ENCODE measurements at places on chromosomes 16 and 17.
A peak's percentile ranks its signal among the peaks of the same experiment; 100 is the strongest.

DNA sequence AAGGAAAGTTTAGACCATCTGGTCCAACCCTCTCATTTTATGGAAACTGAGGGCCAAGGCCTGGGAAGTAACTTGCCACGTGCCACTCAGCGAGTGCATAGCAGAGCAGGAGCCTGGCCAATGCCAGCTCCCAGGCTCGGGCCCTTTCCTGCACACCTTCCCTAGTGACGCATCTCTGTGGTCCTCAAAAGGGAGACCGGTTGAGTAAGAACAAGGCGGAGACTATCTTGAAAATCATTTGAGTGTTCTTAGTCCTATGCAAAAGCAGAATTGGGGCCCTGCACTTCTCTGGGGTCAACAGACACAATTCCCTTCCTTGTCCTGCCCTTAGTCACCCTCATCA is 2.8 kb downstream of the CCL4 start:
- no peak for DNase-seq

DNA sequence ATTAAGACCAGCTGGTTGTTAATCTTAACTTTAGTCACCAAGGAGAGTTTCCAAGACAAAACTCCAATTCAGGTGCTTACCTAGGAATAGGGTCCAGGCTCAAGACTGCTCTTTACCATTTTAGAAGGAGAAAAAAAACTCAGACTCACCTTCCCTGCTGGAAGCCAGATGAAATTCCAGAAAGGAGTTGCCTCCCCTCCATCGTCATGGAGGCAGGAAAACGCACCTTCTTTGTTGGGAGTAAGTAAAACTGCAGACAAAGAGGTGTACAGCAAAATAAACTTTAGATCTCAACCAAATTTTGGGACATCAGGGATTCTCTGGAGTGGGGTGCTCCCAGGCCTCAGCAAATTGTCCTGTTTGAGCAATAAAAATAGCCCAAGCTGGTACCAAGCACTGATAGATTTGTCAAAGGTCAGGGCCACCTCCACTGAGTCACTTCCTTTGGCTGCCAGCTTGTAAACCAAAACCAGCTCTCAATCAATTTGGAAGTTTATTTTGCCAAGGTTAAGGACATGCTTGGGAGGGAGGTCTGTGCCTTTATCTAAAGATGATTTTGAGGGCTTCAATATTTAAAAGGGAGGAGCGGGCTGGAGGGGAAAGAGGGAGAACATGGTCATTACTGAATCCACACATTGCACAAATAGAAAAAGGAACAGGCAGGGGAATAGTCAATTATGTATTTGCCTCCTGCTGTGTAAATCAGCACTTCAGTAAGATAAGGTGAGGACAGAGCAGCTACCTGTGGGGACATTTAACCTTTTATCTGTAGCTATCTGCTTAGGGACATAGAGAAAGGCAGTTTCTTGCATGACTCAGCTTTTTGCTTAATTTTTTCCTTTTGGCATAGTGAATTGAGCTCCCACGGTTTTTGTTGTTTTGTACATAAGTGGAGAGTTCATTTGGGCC is 1.5 kb upstream of the ALDH3A2 start:
- no peak for DNase-seq

DNA sequence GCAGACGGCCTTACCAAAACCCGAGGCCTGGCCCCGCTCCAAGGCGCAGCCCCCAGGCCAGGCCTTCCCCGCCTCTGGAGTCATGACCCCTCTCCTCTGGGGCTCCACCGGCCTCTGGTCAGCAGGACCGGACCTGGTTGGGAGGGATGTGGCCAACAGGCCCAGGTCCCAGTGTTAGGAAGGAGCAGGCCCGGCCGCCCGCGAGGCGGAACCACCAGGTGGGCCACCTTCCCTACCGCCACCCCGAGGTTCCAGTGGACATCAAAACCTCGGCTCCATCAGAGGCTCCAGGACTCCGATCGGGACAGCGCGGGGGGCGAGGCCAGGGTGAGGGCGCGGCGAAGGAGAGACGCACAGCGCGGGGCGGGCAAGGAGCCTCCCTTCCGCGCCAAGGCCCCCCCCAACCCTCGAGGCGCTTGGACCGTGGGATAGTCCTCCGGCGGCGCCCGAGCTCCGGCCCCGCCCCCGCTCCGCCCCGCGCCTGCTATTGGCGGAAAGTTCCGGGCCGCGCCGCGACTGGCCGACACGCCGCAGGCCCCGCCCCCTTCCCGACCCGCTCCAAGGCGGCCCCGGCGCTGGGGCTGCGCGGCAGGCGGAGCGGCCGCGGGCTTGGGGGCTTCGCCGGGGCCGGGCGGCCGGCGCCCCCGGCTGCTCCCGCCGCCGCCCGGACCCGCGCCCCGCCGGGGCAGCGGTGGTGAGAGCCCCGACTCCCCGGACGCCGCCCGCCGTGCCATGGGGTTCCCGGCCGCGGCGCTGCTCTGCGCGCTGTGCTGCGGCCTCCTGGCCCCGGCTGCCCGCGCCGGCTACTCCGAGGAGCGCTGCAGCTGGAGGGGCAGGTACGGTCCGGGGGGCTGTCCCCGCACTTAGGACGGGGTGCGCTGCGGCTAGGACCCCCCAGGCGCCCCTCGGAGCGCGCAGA is at the start of gene METRN:
Gene METRN (plus strand): TSS at position 561 of the 919 bp plus-strand sequence. CDS start 172 bp downstream, at position 733.
- peak; percentile 83 for DNase-seq

- peak; percentile 20 for DNase-seq
These were observed 17.3 kb upstream of the HEXD start for GRCh38 chr17:82400830-82401229.

DNA sequence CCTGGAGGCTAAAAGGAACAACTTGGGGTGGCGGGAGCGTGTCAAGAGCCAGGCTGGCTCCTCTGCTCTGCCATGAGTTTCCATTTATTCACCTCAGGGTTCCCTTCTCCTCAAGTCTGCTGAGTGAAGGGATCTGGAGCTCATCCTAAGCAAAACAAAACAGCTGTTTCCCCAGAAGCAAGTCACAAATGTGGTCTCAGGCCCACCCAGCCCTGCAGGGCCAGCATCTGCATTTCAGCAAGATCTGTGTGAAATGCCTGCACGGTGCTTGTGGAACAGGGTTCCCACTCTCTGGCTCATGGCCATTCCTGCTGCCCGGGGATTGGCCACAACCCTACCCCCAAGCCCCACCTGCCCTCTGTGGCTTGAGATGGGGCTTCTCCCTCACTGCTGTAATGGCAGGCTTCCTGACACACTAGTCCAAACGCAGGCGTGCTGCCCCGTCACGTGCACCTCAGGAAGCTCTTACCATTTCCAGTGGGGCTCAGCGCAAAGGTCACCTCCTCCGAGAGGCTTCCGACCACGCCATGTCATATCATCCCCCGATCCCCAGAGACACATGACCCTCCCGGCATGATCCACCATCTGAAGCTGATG is 2.3 kb downstream of the SLC38A8 start:
- DNase-seq = no peak

GRCh38 chr17:77097631-77098180 is 43.1 kb upstream of the SEC14L1 start:
- no peak for DNase-seq

GRCh38 chr16:82147546-82147945 is 22.5 kb downstream of the MPHOSPH6 start:
- DNase-seq = no peak

DNA sequence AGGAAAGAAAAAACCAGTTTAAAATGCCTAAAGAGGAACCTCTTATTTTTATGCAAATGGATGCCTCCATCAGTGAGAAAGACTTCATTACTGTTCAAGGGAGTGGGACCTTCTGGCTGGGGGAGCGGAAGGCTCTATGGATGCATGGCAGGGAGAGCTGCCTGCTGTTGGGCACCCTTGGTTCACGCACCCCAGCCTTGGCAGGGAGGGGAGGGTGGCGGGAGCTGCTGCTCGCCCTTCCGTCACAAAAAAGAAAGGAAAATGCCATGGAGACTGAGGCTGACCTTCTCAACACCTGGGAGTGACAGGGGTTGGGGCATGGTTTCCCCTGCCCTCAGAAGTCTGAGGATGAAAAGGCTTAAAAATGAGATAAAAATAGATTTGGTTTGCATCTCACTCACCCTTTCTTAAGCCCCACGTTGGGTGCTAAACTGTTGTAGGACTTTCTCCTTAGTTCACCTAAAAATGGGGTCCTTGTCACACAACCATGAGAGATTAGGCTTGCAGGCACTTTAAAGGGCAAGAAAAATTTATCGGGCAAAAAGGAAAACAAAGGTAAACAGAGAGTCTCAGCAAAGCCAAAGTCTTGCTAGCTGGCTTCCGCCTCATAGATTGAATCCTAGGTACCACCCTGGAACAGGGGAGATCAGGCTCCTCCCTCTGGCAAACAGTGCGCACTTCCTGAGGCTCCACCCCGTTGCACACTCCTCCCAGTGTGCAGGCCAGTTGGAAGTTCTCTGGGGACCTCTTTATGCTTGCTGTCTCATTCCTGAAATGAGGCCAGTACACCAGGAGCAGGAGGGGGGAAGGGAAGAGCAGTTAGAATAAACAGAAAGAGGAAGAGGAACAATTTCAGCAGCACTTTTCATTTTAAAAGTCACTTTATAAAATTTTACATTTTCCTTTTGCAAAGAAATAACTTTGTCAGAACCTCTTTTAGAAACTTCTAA is 31.6 kb downstream of the PHKB start:
- no peak for DNase-seq

DNA sequence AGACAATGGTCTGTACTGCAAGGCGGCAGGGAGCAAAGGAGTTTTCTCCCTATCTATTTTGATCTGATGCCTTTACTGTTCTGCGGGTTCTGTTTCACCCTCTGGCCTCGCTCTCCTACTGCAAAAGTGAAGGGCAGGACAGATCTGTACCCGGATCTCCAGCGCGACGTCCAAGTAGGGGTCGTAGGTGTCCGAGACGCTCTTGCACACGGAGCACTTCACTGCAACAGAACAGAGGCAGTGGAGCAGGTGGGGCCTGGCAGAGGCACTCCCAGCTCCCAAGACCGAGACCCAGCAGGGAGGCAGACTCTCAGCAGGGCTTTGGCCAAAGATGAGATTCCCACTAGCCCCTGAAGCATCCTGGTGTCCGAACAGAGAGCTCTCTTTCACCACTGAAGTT is 19.8 kb downstream of the USP36 start:
- DNase-seq = no peak

- DNase-seq = no peak
These were observed 69.2 kb downstream of the SDR42E1 start for GRCh38 chr16:81942007-81942601.

DNA sequence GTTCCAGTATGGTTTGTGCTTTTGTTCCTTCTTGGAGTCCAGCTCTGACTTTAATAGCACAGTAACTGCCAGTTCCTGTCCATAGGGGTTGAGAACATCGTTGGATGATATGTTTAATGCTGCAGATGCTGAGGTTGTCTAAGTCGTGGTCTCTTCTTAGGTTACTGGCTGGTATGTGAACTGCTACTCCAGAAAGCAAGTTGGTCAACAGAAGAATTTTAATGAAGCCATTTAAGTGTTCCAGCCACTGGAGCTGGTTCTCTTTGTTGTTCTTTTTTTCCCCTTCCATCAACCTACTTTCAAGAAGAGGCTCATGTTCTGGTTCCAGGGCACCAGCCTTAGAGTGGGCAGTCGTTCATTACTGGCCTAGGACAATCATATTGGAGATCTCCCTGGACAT is 140.3 kb upstream of the TBX2 start:
- no peak for DNase-seq

DNA sequence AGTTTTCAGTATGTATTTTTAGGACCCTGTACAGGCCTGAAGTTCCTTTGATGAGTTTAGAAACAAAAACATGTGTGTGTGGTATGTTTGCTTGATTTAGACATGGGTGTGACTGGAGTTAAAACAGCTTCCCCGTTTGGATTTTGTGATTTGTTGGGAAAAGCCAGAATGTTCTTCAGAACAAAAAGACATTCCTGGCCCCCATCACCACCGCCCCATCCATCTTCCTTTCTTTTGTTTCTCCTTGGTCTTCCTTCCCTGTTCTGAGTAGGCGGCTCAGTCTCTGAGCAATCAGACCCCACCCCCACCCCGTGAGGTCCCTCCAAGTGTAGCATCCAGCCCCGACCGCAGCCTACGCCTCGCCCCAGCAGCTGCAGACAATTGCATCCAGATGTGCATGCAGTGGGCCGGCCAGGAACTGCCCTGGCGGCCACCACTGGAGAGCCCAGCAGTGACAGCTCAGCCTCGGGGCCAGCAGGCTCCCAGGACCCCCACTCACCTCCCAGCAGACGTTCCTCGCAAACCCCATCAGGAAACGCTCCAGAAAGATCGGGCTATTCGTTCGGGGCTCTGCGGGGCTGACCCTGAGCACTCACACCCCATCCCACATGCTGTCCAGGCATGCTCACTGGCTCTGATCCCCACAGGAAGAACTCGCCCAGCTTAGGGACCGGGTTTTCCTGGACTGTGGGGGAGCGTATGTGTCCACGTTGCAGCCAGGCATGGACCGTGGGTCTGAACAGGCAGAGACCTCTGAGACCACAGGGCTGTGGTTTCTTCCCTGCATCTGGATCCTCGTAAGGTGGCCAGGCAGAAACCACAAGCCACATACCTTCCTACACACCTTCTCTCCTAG is 99.8 kb upstream of the CDH5 start:
- DNase-seq = no peak

DNA sequence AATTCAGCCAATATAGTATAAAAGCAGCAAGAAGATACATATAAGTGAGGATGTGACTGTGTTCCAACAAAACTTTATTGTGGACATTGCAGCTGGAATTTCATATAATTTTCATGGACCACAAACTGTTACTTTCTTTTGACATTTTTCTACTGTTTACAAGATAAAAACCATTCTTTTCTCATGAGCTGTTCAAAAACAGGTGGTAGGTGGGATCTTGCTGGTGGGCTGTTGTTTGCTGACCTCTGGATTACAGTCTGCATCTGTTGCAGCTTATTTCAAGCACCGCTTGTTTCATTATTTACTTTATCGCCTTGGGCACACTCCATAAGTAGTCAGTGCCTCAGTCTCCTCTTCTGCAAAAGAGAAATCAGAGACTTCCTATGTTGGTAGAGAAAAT is 99.5 kb downstream of the CDH13 start:
- no peak for DNase-seq

- DNase-seq = no peak
These were observed 143.2 kb upstream of the ASIC2 start for GRCh38 chr17:33436321-33436720.

DNA sequence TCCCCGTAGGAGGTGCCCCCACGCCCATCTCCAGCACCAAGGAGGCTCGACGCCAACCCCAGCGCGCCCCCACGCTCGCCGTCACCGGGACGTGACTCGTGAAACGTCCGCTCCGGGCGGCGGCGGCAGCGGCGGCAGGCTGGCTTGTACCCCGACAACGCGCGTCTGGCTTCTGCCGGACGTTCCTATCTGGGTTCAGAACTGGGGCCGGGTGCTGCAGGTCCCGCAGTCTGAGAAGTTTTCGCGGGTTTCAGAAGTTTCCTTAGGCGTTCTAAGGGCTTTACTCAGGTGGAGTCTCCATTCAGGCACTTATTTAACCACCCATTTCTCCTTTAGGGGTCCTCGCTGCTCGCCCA is 672 bp upstream of the ALKBH5 start:
- DNase-seq = peak; percentile 68

- no peak for DNase-seq
These were observed 836.1 kb upstream of the CDH8 start for GRCh38 chr16:62872339-62872738.

DNA sequence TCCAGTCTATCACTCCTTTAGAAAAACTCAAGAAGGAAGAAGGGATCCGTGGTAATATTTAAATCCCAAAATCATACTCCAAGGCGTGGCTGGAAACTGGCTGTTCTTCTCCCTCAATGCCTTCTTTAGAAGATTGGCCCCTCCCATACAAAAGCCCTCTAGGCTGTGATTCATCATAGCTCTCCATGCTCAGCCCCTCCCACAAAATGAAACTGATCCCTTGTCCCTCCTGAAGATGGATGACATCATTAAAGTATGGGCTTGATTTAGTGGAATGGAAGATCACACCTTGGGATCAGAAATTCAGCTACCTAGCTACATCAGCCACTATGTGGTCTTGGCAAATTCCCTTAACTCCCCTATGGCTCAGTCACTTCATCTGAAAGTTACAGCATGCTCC is 4.1 kb downstream of the GRIN2A start:
- DNase-seq = no peak

- no peak for DNase-seq
These were observed 26.2 kb upstream of the RHBDL3 start for GRCh38 chr17:32239456-32239855.

All from stimulated activated CD8-positive, alpha-beta memory T cell treated with anti-CD3 and anti-CD28 coated beads, Interleukin-7, amount 100 ng/mL, for 48 hours (primary cell).